ENCODE measurements at places on chromosomes 5 and 9. TPM values are rescaled to one million over a fixed set of nuclear protein-coding genes. Genes with fewer than 3 reads are reported as not detected.

The SH2D3C gene
- total RNA-seq = 11.3 TPM

The ANKRD31 gene
- total RNA-seq = 0.94 TPM

The ACTBL2 gene
- total RNA-seq = not detected

The MEF2C gene
- 1,487 TPM for total RNA-seq

The PCDHB10 gene
- 26.3 TPM for total RNA-seq

The PRR16 gene
- 9.1 TPM for total RNA-seq

The PRLR gene
- total RNA-seq = 3.8 TPM

The ZMYND19 gene
- total RNA-seq = 20.7 TPM

The SOHLH1 gene
- not detected for total RNA-seq

The TRPM6 gene
- 2.5 TPM for total RNA-seq

The COL15A1 gene
- total RNA-seq = 11.3 TPM

The ANKRD20A1 gene
- total RNA-seq = 5.9 TPM

The ZBTB34 gene
- 75.7 TPM for total RNA-seq

The ANKH gene
- 189 TPM for total RNA-seq

The FAM169A gene
- total RNA-seq = 58.2 TPM

The BTNL8 gene
- not detected for total RNA-seq

The PRUNE2 gene
- total RNA-seq = 29.1 TPM

The INSYN2B gene
- total RNA-seq = 2.2 TPM

The EXOC3 gene
- 38.5 TPM for total RNA-seq

The BDP1 gene
- total RNA-seq = 132 TPM

The ST8SIA4 gene
- total RNA-seq = 44.1 TPM

The PCDHGA5 gene
- total RNA-seq = 17.8 TPM

The CRHBP gene
- 2.8 TPM for total RNA-seq
